Activated T-helper 1 cell treated with anti-CD3 and anti-CD28 coated beads, Interleukin-2, amount 50 U/mL, for 16 hours (primary cell): ENCODE measurements at places on chromosomes 1 and 21.

DNA sequence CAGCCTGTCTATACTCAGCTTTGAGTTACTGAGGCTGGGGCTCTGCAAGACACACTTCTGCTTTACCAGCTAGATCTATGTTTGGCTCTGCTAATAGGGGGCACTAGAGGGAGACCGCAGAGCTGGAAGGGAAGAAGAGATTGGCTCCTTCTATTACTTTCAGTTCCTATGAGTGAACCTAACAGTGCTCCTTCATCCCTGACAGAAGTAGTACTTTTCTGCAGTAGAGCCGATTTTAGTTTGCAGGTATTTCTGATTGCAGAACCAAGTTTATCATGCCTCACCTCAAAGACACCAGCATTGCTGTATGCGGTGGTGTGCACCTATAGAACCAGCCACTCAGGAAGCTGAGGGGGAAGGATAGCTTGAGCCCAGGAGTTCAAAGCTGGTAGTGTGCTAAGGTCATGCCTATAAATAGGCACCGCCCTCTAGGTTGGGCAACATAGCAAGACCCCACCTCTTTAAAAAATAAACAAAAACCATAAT, 5.7 kb upstream of the ZDHHC18 start:
- DNase-seq: no peak

DNA sequence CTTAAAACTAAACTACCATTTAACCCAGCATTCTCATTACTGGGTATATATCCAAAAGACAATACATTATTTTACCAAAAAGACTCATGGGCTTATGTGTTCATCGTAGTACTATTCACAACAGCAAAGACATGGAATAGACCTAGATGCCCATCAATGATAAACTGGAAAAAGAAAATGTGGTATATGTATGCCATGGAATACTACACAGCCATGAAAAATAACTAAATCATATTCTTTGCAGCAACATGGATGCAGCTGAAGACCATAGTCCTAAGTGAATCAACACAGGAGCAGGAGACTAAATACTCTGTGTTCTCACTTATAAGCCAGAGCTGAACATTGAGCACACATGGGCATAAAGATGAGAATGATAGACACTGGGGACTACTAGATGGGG, 645.1 kb upstream of the B3GALT2 start:
- no peak for DNase-seq

DNA sequence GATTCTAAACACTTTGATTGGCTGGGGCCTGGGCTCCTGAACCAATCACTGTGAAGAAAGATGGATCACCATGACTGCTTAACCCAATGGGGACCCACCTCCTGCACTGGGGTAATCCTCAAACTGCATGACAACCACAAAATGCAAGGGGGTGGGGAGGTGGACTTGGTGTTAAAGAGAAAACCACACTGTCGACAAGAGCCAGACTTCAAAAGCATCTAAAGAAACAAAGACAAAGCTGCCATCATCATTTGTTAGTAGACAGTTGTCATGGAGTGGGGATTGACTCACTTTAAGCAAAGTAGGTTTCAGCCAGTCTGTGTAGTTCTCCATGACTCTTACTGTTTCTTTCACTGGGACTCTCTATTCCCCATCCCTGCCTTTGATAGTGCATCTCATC, 433.8 kb downstream of the PLPP3 start:
- no peak for DNase-seq

DNA sequence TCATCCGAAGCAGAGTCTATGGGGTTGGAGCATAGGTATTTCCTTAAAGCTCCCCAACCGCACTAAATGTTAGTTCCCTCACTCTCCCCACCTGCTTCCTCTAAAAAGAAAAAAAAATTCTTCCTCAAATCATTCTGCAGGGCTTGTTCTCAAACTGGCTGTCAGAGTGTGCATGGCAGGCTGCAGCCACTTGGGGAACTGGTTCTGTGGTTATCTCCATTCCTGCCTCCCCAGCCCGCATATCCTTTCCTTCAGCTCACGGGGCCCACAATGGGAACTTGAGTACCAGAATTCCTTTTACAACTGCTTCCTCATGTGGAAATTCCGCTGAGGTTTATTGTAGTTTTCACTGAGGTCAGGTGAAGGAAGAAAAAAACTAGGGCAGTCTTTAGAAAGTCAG, 159.2 kb downstream of the PIGK start:
- no peak for DNase-seq

DNA sequence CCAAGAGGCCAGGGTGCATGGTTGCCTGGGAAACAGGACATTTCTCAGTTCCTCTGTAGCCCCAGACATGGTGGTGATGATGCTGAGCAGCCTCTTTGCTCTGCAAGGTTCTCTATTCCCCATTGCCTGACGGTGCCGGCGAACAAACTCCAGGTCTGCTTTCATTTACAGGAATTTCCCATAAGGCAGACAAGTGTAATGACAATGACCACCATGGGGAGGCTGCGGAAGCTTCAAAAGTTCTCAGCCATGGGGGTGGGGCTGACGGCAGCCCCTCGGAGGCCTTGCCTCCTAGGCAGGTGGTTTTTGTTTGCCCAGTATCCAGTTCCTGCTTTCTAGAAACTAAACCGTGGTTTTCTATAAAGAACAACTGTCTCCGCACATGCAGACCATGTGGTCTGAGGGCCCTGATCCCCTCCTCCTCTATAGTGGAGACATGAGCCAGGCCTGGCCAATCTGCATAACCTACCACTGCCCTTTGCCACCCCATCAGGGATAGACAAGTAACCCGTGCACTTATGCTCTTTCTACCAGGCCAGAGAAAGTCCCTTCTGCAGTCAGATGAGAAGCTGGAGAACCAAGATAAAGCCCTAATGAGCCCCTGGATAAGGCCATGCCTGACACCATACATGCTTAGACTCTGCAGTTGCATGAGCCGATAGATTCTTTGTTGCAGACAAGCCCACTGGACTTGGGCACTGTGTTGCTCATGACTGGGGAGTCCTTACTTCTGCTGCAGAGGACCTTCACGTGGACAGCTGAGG, 54.1 kb downstream of the LDLRAD2 start:
- no peak for DNase-seq
